NCI-H2107 (cell line): ENCODE measurements at places on chromosomes 4 and X.

DNA sequence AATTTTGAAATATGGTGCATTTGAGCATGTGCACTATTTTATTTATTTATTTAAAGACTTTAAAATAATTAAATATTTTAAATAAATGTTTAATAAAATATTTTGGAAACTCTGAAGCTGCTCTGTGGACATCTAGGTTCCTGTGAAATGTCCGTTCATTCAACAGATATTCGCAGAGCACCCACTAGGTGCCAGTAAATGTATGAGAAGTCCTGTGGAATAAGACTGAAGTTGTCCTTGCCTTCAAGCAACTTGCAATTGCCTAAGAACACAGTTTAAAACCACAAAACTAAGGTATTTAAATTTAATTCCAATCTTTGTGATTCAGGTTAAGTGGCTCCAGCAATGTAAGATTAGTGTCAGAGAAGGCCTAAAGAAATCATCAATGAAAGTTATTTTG lies 306.7 kb downstream of the GBA3 start:
- no peak for DNase-seq

DNA sequence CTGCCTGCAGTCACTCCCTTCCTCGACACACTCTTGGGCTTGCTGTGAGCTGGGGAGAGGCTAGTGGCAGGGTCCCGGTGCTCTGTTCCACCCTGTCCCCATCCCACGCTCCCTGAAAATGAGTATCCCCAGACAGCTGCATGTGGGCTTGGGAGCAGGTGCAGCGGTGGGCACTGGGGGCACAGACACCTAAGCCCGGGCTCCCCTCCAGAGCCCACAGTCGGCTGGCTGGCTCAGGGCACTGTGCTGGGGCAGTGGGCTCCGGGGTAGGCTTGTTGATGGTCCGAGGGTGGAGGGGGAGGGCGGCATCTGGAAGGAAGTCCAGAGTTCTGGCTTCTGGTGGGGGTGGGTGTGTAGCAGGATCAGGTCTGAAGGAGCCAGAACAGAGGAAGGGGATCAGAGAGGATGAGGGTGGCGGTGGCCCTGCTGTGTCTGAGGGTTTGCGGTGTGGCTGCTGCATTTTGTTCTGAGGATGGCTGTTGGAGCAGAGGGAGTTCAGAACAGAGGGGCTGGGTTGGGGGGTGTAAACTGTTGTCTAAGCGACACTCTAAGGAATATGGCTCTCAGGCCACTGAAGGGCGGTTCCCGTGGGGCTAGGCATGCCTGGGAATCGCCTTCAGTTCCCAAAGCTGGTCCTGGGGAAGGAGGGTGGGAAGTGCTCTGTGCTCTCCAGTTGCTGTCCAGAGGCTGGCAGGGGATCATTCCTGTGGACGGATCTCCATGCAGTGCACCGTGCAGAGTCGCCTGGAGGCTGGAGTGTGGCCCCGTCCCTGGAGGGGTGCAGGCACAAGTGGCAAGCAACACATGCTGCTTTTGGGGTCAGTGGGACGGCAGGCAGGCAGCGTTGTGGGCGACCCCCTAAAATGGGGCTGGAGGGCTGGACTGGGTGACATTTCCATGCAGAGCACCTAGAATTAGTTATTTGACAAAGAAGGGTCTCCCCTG lies 114.0 kb downstream of the SORCS2 start:
- DNase-seq: no peak

GRCh38 chr4:98125585-98125984 lies 17.7 kb downstream of the STPG2 start:
- DNase-seq: no peak

DNA sequence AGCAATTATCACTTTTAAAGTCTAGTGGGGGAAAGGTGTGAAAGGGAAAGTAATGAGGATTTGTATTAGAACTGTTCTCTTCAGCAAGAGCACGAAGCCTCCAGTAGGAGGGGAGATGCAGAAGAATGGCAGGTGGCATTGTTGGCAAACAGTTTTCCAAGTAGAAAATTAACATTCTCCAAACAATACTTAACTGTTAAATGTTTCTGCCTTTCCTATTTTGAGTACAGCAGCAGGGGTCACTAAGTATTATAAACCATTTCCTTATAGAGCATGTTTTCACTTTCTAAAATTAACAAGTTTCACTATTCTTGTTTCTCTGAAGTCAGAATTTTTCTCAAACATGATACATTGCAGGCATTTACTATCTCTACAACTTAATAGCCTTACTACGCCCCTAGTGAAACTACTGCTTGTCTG lies 58.7 kb downstream of the LEF1 start:
- DNase-seq: no peak

GRCh38 chr4:154869301-154869700 lies 88.2 kb downstream of the RBM46 start:
- DNase-seq: no peak

GRCh38 chr4:54781756-54782155 lies 124.0 kb downstream of the KIT start:
- DNase-seq: no peak

- no peak for DNase-seq
Observed at GRCh38 chrX:131747173-131747572, 203.3 kb downstream of the OR13H1 start.

DNA sequence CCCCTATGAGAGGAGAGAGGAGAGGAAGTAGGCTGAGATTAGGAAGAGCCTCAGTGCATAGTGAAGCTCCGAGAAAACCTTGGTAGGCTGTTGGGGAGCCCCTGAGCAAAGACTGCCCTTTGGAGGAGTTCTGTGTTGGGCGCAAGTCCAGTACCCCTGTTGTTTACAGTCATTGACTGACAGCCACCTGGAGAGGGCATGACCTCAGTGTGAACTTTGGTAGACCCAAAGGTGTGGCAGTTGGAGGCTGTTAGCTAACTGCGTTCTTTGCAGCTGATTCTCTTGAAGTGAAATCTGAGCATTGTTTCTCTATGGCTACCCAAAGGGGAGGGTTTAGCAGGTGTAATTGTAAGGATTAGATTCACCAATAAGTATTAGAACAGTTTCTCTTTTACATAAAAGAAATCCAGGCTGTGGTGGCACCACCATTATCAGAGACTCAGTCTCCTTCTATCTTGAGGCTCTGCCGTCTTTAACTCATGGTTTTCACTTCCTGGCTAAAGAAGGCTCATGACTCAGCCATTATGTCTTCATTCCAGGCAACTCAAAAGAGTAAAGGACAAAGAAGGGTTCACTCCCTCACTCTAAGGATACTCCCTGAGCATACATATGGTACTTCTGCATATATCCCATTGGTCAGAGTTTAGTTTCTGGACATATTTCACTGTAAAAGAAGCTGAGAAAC lies 33.4 kb downstream of the ANXA3 start:
- no peak for DNase-seq

DNA sequence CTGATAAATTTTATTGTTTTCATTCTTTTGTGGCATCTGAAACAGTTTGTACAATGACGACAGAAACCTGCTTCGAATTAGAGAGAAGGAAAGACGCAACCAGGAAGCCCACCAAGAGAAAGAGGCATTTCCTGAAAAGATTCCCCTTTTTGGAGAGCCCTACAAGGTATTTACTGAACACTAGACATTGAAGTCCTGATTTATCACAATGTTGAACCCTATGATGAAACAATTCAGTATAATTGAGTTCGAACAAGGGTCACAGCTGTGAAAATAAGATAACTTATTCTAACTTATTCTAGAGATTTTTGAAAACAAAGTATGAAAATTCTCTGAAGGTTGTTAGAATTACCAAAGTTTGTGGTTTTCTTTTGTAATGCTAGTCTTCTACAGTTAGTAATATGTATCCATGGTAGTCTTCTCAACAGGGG lies 111.3 kb downstream of the AFF1 start:
- no peak for DNase-seq

GRCh38 chr4:80360900-80361299 lies 25.4 kb downstream of the CFAP299 start:
- DNase-seq: no peak

GRCh38 chr4:77040270-77040669 lies 35.5 kb downstream of the CCNI start:
- DNase-seq: no peak

GRCh38 chrX:47629419-47630200 lies at the start of gene CFP:
CFP (minus strand) TSS chrX:47629930; CDS start chrX:47629844, 86 bp downstream.
- no peak for DNase-seq
